ENCODE measurements at places on chromosomes 1 and 21. TPM values are rescaled to one million over a fixed set of nuclear protein-coding genes. Genes with fewer than 3 reads are reported as not detected.

KCNJ10 gene
- not detected for polyA plus RNA-seq

TSTD1 gene
- polyA plus RNA-seq, result 93.9 TPM

LCE1C gene
- polyA plus RNA-seq, result not detected

OR2T10 gene
- not detected for polyA plus RNA-seq

PTPN7 gene
- polyA plus RNA-seq, result not detected

OR2AK2 gene
- not detected for polyA plus RNA-seq

OR10J1 gene
- polyA plus RNA-seq, result not detected

ARMH1 gene
- 6.6 TPM for polyA plus RNA-seq

SLC5A9 gene
- not detected for polyA plus RNA-seq

CORT gene
- polyA plus RNA-seq, result 0.29 TPM

RNU1-4 gene
- not detected for polyA plus RNA-seq

C1orf87 gene
- not detected for polyA plus RNA-seq

SERPINC1 gene
- polyA plus RNA-seq, result 0.08 TPM

FLVCR1 gene
- 2.5 TPM for polyA plus RNA-seq

MT1HL1 gene
- polyA plus RNA-seq, result not detected

S100A1 gene
- 0.18 TPM for polyA plus RNA-seq

Measured in SK-N-SH (cell line).